Esophagus mucosa (tissue), 1 donor: ENCODE measurements at places on chromosomes 2 and 18. TPM values are rescaled to one million over a fixed set of nuclear protein-coding genes. Genes with fewer than 3 reads are reported as not detected.

- no peak for ATAC-seq
These were observed 28.6 kb upstream of the POU3F3 start for GRCh38 chr2:104825124-104825865.

- ATAC-seq: no peak
These were observed 143.5 kb upstream of the HDAC4 start for GRCh38 chr2:239544143-239544917.

DNA sequence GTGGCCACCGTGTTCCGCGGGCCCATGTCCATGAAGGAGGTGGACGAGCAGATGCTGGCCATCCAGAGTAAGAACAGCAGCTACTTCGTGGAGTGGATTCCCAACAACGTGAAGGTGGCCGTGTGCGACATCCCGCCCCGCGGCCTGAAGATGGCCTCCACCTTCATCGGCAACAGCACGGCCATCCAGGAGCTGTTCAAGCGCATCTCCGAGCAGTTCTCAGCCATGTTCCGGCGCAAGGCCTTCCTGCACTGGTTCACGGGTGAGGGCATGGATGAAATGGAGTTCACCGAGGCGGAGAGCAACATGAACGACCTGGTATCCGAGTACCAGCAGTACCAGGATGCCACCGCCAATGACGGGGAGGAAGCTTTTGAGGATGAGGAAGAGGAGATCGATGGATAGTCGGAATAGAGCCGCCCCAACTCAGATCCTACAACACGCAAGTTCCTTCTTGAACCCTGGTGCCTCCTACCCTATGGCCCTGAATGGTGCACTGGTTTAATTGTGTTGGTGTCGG, 17.7 kb downstream of the TUBB6 start:
- no peak for ATAC-seq

DNA sequence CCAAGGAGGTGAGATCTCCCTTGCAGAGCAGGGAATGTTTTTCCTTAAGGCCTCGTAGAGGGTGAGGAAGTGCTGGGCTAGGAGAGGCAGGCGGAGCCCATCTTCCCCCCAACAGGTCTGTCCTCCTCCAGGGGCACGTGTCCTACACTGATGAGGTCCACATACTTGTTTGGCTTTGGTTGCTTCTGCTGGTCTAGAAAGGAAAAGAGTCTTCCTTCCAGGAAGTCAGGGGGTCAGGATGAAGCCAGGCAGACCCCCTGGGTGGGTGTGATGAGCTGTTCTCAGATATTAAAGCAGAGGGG, 6.0 kb downstream of the SH3BP4 start:
- ATAC-seq: no peak

DNA sequence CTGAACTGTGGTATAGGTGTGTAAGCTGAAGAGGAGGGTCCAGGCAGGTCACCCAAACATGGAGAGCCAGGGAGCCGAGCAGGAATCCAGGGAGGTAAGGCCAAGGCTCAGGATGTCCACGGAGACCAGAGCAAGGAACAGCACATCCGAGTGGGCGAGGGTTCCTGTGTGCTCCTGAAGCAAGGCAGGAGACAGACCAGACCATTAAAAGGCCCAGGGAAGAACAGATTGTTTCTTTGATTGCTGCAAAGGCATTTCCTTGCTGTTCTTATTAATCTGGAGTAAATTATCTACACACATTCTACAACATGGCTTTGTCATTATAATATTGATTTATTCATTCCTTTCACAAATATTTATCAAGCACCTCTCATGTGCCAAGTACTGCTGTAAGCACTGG, 50.1 kb upstream of the SPTBN1 start:
- ATAC-seq: no peak

- ATAC-seq: no peak
These were observed 3.2 kb downstream of the METTL4 start for GRCh38 chr18:2568129-2568528.

The SCN3A gene
- total RNA-seq: 0.28 TPM

The MRPS9 gene
- 21.2 TPM for total RNA-seq

The TMEFF2 gene
- not detected for total RNA-seq

The MOCOS gene
- 16.0 TPM for total RNA-seq
